A549 treated with ZK216348 at 1 μM for 4 hours (cell line): ENCODE measurements at places on chromosomes 12 and 14. TPM values are rescaled to one million over a fixed set of nuclear protein-coding genes. Genes with fewer than 3 reads are reported as not detected.

The KLRG1 gene
- total RNA-seq = 1.2 to 1.7 TPM (median 1.6 TPM) in 5 replicates

The MUCL1 gene
- not detected in 5 replicates for total RNA-seq

The CD163L1 gene
- total RNA-seq = 0.16 to 0.51 TPM (median 0.20 TPM) in 5 replicates

The CPNE6 gene
- total RNA-seq = not detected in 5 replicates

The LALBA gene
- total RNA-seq = not detected in 5 replicates

The NID2 gene
- 20.3 to 32.6 TPM (median 28.8 TPM) in 5 replicates for total RNA-seq

The DPY19L2 gene
- total RNA-seq = 1.3 to 3.3 TPM (median 2.6 TPM) in 5 replicates

The HNRNPC gene
- total RNA-seq = 768 to 1,101 TPM (median 847 TPM) in 5 replicates

The TRMT61A gene
- 13.3 to 29.5 TPM (median 26.9 TPM) in 5 replicates for total RNA-seq

The RERG gene
- 0.17 to 0.44 TPM (median 0.26 TPM) in 5 replicates for total RNA-seq
